ENCODE measurements at places on chromosomes 3 and 15.

- no peak for DNase-seq
Observed at GRCh38 chr15:27254801-27255200, 283.8 kb downstream of the GABRG3 start.

- no peak for DNase-seq
Observed at GRCh38 chr3:108845709-108846293, 23.2 kb downstream of the TRAT1 start.

DNA sequence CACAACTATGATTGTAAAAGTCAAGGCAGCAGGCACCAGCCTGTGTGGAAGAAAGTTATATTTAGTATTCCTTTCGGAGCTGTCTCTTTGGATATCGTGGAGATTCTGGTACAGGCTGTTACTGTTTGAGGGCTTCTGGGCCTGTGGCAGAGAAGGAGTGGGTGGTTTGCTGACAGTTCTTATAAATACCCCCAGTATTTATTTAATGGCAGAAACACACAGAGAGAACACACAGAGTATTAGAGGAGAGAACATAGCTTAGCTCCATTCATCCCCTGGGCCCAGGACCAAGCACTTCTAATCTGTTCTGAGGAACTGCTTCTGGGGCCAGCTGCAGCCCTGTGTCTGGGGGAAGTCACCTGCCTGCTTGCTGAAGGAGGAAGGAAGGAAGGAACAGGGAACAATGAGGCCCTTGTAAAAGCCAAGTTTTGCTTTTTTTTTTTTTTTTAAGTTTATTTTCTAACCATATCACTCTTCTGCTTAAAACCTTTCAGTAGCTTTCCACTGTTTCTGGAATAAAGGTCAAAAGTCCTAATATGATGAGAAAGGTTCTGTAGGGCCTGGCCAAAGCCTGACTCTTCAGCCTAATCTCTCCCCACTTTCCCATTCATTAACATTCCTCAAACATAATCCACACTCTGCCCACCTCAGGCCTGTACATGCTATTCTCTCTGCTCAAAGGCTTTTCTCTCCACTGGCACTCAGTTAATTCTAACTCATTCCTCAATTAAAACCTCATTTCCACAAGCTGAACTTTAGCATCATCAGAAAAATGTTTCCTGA lies 11.8 kb upstream of the PP2D1 start:
- no peak for DNase-seq

DNA sequence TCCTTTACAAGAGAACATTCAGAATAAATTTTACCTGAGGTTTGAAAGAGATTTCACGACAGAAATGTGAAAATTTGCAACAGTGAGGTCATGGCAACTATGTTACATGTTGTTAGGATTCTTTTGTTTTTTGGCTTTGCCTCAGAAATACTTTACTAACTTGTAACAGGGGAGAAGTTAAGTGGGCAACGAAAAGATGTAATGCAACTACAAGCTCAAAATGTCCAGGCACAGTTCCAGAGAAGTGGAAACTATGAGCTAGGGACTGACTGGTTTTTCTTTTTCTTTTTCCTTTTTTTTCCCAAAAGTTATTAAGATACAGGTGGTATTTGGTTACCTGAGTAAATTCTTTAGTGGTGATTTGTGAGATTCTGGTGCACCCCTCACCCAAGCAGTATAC lies 111.5 kb upstream of the PPP2R3A start:
- no peak for DNase-seq

DNA sequence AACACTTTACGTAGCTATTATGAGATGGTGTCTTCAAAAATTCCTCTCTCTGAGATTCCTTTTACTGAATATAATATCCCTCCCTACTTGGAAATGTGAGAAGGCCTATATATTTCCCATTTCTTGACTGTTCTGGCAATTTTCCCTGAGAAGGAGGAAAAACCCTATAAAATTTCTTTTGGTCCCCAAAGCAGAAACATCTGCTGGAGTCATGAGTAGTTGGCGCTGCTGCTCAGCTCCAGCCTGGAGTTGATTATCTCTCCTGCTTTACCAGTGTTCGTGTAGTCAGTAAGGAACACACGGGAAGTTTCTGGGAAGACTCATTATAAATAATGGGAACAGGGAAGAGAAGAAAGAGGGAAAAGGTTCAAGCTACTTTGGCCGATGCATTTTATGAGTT lies 680.1 kb downstream of the EPHA3 start:
- DNase-seq = no peak

GRCh38 chr3:56725175-56725574 lies 42.1 kb upstream of the TASOR start:
- DNase-seq = no peak

- DNase-seq = no peak
Observed at GRCh38 chr3:142931222-142931621, 32.3 kb downstream of the PAQR9 start.

DNA sequence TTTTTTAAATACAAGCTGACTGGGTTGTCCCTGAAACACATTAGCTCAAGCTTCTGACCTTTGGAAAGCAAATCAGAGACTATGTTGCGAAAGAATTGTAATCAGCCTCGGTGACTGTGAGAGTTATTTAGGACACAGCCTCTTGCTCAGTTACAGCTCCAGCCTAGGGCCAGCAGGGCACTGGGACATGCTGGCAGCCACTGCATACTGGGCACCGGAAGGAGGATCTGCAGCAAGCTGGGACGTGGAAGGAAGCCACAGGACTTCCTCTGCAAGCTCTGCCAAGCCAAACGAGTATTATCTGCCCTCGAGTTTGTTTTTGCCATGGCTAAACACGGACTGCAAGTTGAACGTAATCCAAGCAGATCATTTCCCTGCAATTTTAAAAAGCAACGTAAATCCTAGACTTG lies 24.4 kb upstream of the COPG1 start:
- peak; percentile 91 for DNase-seq

DNA sequence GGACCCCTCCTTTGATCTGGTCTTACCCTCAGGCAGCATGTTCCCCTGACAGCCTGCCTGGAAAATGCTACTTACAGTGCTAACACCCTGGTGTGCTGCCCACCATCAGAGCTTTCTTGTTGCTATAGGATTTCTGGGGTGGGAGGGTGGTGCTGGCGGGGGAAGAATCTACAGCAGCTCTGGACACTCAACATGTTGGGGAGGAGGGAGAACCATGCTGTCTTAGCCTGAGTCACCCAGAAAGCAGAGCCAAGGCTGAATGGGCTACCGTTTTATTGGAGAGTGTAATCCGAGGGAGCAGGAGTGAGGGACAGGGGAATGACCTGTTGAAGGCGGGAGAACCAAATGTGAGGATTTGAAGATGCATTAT lies 45.6 kb downstream of the MFSD1 start:
- no peak for DNase-seq

DNA sequence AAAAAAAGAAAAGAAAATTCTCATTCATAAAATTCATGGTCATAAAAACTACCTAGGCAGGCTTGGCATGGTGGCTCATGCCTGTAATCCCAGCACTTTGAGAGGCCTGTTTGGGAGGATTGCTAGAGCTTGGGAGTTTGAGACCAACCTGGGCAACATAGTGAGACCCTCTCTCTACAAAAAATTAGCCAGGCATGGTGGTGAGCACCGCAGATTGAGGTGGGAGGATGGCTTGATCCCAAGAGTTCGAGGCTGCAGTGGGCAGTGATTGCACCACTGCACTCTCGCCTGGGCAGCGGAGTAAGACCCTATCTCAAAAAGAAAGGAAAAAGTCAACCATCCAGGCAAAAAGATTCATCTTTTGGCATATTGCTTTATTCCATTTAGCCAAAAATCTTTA lies 58.5 kb downstream of the MEIS2 start:
- no peak for DNase-seq

DNA sequence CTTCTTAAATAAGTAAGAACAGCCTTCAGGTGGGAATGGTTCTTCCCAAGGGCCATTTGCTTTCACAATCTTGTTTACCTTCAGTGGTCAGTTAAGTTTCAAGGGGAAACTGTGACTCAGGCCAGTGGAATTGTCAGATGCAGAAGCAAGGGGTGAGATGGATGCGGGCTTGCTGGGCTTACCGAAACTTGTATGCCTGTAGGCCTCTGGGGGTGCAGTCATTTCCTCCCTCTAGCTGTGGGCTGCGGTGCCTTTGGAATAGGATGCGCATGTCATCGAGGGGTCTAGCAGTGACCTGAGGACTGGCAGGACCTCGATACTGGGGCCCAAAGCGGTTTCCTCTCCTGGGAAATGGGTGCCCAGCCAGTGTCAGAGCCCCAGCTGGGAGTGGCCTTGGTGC lies 121.6 kb downstream of the EEFSEC start:
- peak; percentile 93 for DNase-seq

GRCh38 chr15:49148727-49149126 lies 6.7 kb downstream of the COPS2 start:
- no peak for DNase-seq

DNA sequence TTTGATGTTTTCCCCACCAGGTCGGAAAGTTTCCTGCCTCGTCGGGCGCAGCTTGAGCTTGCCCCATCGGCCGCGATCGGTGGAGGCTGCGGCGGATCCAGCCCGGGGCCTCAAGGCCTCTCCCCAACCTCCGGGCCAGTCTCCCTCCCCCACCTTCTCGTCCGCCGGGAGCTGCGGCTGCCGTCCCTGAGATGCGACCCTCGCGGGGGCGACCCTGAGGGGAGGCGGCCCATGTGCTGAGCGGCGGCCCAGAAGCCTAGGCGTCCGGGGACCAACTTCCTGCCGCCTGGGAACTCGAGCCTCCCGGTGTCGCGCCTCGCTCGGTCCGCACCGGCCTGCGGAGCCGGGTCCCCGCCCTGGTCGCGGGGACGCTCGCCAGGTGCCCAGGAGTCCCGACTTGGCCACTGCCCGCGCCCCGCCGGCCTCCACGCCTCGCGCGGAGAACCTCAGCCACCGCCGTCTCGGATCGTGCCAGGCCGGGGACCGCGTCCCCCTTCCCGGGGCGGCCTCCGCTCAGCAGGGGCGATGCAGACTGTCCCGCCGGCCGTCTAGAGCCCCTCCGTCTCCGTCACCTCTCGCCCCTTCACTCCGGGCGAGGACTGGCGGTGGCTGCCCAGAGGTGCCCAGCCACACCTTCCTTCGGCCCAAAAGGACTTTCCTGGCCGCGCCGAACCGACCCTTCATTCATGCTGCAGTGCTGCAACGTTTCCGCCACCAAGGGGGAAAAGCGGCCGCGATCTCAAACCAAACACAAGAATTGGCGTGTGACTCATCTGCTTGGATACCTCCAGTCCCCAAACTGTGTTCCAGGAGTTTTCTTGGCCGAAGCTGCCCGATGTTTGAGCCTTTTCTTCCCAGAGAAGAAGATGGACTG lies 656 bp downstream of the SLMAP start:
- DNase-seq = peak; percentile 75

GRCh38 chr3:131840156-131840797 lies 194.5 kb downstream of the CPNE4 start:
- DNase-seq = peak; percentile 11

DNA sequence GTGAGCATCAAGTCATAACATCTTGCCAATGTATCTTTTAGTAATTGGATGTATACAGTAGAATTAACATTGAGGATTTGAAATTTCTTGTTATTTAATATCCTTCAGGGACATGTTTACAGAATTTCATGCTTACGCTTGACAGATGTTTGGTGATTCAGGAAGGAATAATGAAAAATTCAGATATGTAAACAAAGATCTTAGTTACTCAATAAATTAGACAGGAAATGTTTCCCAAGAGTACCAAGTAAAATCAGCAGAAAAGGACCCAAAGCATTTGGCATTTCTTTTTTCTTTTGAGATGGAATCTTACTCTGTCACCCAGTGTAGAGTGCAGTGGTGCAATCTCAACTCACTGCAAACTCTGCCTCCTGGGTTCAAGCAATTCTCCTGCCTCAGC lies 4.7 kb upstream of the COL6A5 start:
- peak; percentile 22 for DNase-seq

DNA sequence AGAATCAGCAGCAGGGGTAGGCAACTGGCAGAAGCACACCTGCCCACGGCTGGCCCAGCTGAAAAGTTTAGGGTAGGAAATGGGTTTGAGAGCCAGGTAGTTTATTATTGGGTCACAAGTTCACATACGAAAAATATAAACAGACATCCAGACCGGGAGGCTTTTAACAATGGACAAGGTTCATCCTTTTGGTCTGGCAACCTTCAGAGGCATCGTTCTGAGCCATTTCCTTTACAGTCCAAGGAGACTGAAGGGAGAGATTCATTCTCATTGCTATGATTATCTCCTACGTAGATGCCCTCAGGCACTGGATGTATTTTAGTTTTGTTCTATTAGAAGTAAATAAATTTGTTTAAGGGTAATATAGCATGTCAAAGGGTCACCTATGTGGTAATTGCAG lies 248.0 kb upstream of the THBS1 start:
- no peak for DNase-seq

DNA sequence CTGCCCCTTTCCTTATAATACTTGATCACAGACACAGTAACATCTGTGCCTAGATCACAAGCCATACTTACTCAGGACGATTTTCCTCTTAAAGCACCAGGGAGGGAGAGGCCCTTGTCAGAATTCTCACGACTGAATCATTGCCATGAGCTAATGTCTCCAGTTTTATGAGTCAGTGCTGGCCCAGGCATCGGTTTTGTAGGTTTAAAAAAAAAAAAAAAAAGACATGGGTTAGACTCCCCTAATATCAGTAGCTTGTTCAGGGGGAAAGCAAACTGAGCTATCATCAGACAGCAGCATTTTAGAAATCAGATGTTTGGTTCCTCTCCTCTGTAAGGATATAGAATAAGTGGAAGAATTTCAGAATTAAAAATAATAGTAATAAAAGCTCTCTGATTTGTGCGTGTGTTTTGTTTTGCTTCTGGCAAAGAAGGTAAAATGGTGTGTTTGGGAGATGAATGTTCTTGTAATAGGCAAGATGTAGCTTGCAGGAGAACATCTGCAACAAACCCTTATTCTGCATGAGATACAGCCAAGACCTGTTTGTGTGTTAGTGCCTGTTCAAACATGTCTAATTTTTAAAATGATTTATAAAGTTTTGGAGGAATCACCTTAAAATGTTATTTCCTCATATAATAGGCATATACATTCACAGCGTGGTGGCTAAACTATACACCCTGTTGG lies 193.6 kb downstream of the TP63 start:
- peak; percentile 96 for DNase-seq

- DNase-seq = no peak
Observed at GRCh38 chr15:37041042-37041441, 59.3 kb downstream of the MEIS2 start.

DNA sequence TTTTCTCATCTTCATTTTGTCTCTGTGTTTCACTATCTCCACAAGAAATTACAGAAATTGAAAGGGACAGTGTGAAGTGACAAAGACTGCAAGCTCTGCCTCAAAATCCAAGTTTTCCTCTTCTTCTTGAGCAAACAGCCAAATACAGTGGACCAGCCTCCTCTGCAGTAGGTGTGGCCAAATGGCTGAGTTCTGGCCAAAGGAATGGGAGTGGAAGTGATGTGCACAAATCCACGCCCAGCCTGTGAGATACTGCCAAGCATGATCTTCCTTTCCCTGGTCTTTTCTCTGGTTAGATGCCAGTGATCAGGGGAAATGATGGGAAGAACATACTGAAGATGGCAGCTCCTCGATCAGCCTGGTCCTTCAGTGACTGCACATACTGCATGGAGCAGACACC lies 111.0 kb upstream of the CPNE4 start:
- DNase-seq = no peak
